ENCODE measurements at places on chromosomes 11 and 22.

GRCh38 chr22:45039133-45039532 lies 29.3 kb upstream of the PHF21B start:
- no peak for DNase-seq

- peak; percentile 93 for DNase-seq
Measured at GRCh38 chr11:67288452-67289225, 464 bp upstream of the ANKRD13D start.

DNA sequence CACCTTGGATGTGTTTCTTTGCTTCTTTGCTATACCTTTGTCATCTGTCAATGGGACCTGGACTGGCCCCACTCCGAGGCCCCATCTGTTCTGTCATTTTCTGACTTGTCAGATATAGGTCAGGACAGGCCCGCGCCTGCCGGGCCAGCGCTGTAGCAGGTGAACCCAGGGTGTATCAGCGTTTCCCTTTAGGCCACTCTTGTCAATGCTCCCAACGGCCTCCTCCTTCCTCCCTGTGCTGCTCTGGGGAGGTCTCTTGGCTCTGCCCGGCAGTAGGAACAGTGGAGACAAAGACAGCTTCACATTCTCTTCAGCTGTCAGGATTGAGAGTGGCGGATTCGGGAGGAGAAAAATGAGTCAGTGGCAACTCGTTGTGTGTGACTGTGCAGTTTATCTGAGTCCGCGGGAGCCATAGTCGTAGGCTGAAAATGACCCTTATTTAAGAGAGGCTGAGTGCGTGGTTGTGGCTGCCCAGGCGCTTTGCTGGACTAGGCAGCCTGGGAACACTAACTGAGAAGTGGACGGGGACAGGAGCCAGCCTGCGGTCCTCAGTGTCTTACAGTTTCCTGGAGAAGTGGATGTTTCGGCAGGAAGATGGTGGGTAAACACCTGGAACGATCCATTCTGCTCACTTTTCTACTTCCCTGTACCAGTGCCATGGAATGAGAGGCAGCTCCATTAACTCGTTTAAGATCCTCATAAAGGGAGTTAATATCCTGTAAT lies 102.3 kb downstream of the PRR5L start:
- no peak for DNase-seq

DNA sequence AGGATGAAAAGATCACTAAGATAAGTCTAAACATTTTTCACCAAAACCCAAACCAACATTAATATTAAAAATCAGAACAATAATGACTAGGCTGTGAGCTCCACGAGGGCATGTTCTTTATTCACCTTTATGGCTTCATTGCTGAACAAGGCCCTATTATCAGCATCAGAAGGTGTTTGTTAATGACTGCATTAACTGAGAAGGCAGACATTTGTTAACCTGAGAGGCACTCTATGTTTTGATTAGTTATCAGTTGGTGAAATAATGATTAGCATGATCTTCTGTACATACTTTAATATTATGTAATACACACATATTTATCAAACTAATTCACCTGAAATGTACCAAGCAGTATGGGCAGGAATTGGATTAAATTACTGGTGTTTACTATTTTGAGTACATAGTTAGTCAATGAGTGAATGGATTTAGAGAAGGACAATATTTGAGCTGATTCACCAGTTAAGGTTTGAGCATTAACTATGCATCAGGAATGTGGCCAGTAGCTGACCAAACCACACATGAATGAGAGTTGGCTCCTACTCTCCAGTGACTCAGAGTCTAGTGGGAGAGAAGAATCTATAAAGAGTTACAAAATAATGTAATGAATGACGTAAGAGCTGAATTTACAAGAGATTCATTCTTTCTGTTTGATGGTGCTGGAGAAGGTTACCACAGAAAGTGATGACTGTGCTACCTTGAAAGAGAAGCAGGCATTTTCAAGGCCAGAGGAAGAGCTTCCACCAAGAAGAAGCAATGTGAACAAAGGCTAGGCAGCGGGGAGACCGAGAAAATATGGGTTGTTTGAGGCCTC lies 6.7 kb downstream of the IL18 start:
- DNase-seq = no peak

GRCh38 chr22:35522225-35523149 lies 18.1 kb upstream of the RASD2 start:
- DNase-seq = no peak

- peak; percentile 38 for DNase-seq
Measured at GRCh38 chr11:33160136-33160535, 1.1 kb downstream of the CSTF3 start.

DNA sequence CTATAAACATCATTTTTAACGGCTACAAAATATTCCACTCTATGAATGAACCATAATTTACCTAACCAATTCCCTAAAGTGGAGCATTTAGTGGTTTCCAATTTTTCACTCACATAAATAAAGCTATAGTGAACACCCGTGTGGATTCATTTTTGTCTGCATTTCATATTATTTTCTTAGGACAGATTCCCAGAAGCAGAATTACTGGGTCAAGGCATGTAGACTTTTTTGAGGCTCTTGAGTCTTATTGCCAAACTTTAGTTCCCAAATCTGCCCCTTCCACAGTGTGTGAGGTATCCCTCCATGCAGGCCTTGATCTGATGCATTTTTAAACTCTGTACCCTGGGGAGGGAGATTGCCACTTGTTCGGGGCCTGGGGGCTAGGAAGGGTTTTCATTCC lies 198.2 kb downstream of the TENM4 start:
- DNase-seq = no peak

DNA sequence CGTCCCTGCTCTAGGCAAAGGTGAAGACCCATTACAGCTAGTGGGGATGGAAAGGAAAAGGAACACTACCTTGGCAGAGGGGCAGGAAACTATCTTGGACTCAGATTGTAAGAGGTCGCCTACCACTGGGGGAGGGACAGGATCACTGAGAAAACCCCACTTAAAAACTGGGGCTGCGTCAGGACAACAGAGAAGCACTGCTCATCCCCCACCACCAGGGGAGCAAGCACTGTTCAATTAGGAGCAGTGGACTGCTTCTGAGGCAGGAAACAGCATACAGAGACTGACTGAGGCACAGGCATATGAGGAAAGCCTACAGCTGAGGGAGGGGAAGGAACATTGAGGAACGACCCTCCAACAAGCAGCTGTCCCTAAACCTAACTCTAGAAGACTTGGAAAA lies 20.8 kb upstream of the DLAT start:
- DNase-seq = peak; percentile 26

GRCh38 chr11:105937331-105937730 lies 84.7 kb downstream of the MSANTD4 start:
- DNase-seq = no peak

DNA sequence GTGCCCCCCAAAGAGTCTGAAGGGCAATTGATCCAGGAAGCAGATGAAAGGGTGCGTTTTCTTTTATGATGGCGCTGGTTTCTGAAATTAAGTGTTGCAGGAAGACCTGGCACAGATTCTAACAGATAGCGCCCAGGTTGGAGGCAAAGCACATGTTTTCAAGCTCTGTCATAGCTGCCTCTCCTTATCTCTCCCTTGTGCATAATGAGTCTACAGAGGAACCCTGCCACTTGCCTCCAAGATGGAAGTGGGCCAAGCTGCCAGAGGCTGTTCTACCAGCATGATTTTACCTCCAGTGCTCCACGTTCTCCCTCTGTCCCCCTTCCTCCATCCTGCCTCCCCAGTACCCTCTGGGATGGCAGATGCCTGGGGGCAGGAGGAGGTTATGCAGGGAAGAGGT lies 30.0 kb upstream of the TLCD5 start:
- no peak for DNase-seq

DNA sequence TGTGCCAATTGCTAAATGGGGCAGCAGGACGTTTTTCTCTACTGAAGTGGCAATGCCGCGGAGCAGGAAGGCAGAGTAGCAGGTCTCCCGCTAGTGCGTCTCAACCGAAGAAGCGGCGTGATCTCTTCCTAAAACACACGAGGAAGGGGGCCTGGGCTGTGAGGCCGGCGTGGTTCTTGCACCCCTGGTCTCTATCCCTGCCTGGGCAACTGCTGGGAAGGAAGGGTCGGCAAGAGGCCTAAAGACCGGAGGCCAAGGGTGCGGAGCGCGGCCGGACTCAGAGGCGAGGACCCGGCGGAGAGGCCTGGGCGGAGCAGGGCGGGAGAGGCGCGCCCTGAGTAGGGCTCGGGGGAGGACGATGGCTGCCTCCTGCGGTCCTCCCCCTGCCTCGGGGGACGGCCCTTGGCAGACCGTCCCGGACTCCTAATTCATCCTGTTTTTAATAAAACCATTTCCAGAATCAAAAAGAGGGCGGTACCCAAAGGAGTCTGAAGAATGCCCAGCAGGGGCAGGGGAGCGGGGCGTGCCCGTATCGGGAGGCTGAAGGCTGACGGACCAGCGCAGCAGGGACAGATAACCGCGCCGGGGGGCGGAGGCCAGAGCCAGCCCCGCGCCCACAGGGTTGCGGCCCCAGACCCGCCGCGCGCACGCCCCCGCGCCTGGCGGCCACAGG lies 572 bp upstream of the APLP2 start:
- peak; percentile 80 for DNase-seq

DNA sequence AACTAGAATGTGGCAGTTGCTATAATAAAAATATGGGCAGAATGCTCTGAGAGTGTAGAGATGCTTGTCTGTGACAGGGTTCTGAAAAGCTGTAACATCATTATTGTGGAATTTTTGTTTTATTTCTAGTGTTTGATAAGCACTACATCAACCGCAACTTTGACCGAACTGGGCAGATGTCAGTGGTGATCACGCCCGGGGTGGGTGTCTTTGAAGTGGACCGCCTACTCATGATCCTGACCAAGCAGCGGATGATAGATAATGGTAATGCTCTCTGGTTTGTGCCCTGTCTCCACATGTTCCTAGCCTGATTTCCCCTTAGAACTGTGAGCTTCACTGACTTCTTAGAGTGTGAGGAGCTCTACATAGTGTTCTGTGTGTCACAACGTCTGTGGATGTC lies 48.8 kb downstream of the DEPDC5 start:
- DNase-seq = no peak

DNA sequence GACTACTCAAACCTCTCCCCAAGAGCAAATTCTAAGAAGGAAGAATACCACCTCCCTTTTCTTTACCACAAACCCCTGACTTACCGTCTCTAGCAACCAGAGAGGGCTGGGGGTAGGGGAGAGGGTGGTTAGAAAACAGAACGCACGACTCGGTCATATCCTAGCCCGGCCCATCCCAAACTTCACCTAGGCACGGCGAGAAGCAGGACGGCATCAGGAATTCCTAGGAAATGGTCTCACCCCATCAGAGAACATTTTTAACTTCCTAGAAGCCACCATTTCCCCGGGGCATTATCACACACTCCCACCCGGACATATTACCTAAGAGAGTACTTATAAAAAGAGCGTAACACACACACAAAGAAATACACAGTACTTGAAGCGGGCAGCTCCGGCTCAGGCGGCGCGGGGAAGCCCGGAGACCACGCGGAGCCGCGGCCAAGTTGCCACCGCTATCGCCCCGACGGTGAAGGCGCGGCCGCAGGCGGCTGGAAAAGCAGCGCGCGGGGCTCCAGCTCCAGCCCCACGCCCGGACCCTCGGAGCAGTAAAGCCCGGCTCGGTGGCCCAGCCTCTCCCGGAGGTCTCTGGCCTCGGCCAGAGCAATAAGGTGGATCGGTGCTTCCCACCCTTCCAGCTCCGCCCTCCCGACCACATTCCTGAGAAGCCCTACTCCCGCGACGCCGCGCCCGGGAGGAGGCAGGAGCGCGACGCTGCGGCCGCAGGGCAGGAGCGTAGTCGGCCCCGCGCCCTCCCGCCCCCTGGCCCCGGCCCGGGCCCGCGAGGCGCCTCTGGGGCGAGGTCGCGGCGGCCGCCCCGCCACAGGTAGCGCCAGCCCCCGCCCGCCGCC lies 878 bp downstream of the RRAS2 start:
- DNase-seq = peak; percentile 11

Data from Kasumi-1 (cell line).